T-cell (primary cell): ENCODE measurements at places on chromosomes 5 and 9.

GRCh38 chr9:22046243-22046885, 37.3 kb upstream of the CDKN2B start:
- H3K4me1 ChIP-seq = peaks cover 18% of the 10 kb centered on the region
- H3K27ac ChIP-seq = no peak overlapping the region
- no peak overlapping the region for H3K4me3 ChIP-seq
- H3K27me3 ChIP-seq = no peaks in the 10 kb centered on the region
- no peak for DNase-seq
- H3K36me3 ChIP-seq = no peaks in the 10 kb centered on the region

DNA sequence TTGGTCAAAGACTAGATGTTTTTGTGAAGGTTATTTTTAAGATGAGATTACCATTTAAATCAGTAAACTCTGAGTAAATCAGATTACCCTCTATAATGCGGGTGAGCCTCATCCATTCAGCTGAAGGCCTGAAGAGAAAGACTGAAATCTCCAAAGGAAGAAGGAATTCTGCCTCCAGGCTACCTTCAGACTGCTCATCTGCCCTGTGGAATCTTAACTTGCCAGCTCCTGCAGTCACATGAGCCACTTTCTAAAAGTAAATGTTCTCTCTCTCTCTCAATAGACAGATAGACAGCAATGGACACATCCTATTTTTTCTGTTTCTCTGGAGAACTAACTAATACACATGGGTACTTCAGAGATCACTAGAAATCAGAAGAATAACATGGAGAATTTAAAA, 182.8 kb downstream of the CFAP90 start:
- H3K4me1 ChIP-seq = no peaks in the 10 kb centered on the region
- no peak overlapping the region for H3K4me3 ChIP-seq
- H3K27me3 ChIP-seq = no peaks in the 10 kb centered on the region
- no peaks in the 10 kb centered on the region for H3K36me3 ChIP-seq
- DNase-seq = no peak

DNA sequence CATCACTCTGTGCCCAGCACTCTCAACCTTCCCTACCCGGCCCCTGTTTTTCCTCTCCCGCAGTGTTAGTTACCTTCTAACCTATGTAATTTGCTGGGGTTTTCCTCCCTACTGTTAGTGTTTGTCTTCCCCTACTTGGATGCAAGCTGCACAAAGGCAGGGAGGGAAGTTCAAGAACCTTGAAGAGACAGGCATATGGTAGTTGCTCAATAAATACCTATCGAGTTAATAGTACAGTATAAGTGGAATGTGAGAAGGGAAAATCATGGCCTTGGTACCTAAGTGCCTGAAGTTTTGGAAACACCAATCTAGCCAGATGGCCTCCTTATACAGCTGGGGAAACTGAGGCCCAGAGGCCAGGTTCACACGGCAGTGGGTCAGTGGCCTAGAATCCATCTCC, 24.2 kb downstream of the PDGFRB start:
- H3K27me3 ChIP-seq = peaks cover 11% of the 10 kb centered on the region
- no peak for DNase-seq
- no peak overlapping the region for H3K4me3 ChIP-seq
- H3K4me1 ChIP-seq = peaks cover 9% of the 10 kb centered on the region
- H3K27ac ChIP-seq = no peak overlapping the region
- H3K36me3 ChIP-seq = no peaks in the 10 kb centered on the region

- H3K4me1 ChIP-seq = no peaks in the 10 kb centered on the region
- H3K27me3 ChIP-seq = no peaks in the 10 kb centered on the region
- peaks cover 90% of the 10 kb centered on the region for H3K36me3 ChIP-seq
- no peak overlapping the region for H3K4me3 ChIP-seq
- DNase-seq = no peak
Measured at GRCh38 chr9:120410925-120411501, 169.0 kb downstream of the CDK5RAP2 start.

DNA sequence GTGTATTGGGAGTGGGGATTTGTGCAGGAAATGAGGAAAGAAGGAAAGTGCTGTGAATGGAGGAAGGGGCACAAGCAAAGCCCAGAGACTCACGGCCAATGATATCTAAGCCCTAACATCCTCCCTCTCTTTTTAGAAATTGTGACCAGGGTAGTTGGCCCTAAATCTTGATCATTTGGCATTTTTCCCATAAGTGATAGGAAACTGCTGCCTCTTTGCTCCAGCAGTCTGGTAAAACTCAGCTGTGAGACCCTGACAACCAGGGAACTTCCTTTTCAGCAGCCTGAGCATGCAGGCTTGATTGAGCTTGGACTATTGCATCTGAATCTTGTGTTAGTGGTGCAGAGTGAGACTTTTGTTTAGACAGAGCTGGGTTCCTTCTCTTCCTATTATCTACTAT, 9.6 kb upstream of the ADRB2 start:
- no peak overlapping the region for H3K27ac ChIP-seq
- no peaks in the 10 kb centered on the region for H3K4me1 ChIP-seq
- no peak overlapping the region for H3K4me3 ChIP-seq

GRCh38 chr9:78542491-78543181, 245.7 kb downstream of the PSAT1 start:
- H3K36me3 ChIP-seq = no peaks in the 10 kb centered on the region
- H3K27ac ChIP-seq = no peak overlapping the region
- H3K4me1 ChIP-seq = no peaks in the 10 kb centered on the region

DNA sequence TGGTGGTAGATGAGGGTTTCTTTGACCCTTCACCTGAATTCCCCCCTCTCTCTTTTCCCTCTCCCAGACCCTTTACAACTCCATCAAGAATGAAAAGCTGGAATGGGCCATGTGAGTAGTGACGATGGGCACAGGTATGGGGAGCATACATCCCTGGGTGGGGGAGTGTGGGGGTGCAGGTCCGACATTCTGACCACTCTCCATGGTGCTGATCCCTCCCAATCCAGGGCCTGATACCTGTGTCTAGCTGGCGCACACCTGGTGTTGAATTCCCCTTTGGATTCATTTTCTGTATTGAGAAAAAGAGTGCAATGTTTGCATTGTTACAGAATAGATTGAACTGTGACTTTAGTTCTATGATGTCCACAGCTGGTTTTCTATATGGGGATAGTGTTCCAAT, 40.0 kb downstream of the PSD2 start:
- H3K36me3 ChIP-seq = no peaks in the 10 kb centered on the region
- no peak overlapping the region for H3K27ac ChIP-seq
- no peaks in the 10 kb centered on the region for H3K4me1 ChIP-seq
- peaks cover 3% of the 10 kb centered on the region for H3K27me3 ChIP-seq
- no peak overlapping the region for H3K4me3 ChIP-seq
- DNase-seq = no peak

DNA sequence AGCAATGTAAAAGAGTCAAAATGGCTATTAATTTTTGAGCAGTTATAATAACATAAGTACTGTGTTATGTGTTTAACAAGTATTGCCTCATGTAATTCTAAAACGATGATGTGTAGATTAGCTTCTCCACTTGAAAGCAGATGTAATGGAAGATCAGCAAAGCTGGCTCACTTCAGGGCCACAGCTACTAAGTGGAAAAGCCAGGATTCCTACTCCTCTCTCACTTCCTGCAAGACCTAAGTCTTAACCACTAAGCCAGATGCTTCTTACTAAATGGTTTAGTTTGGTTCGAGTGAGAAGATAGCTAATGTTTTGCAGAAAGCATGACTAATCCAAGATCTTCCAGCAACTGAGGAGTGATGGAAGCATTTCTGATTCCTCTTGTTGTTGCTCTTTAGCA, 15.7 kb upstream of the TNC start:
- H3K4me1 ChIP-seq = no peaks in the 10 kb centered on the region
- H3K27me3 ChIP-seq = no peaks in the 10 kb centered on the region
- no peak for DNase-seq
- H3K27ac ChIP-seq = no peak overlapping the region

- H3K27ac ChIP-seq = no peak overlapping the region
- H3K4me1 ChIP-seq = no peaks in the 10 kb centered on the region
- H3K36me3 ChIP-seq = no peaks in the 10 kb centered on the region
Measured at GRCh38 chr9:81213456-81213855, 475.9 kb downstream of the TLE1 start.
